ENCODE measurements at places on chromosomes 1 and 21. TPM values are rescaled to one million over a fixed set of nuclear protein-coding genes. Genes with fewer than 3 reads are reported as not detected.

Gene PLPPR4
- total RNA-seq, result 0.11 TPM

Gene TPTE
- not detected for total RNA-seq

Gene PTGS2
- 1.0 TPM for total RNA-seq

DNA sequence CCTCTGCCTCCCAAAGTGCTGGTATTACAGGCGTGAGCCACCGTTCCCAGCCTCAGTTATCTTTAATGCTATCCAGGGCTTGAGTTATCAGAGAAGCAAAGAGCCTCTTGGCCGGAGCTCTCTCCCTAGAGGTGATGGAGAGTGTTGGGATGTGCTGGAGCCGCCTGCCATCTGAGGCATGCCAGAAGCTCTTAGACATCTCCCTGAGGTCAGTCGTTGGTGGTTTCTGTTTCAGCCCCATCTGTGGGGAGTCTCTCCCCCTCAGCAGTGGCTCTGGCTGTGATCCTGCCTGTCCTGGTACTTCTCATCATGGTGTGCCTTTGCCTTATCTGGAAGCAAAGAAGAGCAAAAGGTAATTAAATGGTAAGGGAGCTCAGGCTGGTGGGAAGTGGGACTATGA lies 11.6 kb upstream of the ZNF691 start:
- no peak for DNase-seq

- no peak for DNase-seq
Observed at GRCh38 chr1:55056632-55056992, 17.3 kb downstream of the PCSK9 start.

DNA sequence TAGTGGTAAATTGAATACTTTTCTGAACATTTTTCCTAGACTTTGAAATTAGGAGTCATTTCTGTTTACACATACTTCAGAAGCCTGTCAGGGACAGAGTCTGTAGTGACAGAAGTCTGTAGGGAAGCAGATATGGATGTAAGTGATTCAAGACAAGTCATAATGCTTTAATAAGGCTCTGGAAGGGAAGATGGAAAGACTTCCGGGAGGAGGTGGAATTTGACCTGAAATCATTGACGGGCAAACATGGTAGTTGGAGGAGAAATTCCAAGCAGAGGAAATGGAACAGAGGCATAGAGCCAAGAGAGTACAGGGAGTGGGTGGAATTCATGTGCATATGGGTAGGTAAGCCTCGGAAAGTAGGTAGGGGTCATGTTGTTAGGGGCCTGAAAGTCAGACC lies 22.5 kb downstream of the CAMTA1 start:
- no peak for DNase-seq

GRCh38 chr1:41578712-41579335 lies 94.3 kb upstream of the EDN2 start:
- no peak for DNase-seq

DNA sequence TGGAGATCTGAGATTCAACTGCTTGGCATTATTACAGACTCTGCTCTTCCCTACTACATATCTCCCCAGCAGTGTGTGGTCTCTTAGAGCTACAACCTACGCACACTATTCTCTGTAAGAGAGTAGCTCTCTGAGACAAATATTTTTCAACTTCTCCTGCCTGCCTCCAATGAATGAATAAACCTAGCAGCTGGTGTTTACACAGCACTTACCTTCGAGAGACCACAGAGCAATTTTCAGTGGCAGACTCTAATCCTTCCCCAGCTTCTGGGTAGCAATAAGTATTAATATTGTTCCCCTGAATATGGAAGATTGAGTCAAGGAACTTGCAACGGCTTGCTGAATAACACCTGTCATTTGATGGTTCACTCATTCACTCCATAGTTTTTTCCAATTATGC lies 350.9 kb upstream of the SPAG17 start:
- no peak for DNase-seq

GRCh38 chr1:157968508-157968907 lies 24.9 kb upstream of the KIRREL1 start:
- no peak for DNase-seq

GRCh38 chr1:156889802-156890580 lies 3.5 kb upstream of the PEAR1 start:
- peak; percentile 87 for DNase-seq

GRCh38 chr1:52668711-52669110 lies 29.4 kb downstream of the COA7 start:
- DNase-seq, result no peak

DNA sequence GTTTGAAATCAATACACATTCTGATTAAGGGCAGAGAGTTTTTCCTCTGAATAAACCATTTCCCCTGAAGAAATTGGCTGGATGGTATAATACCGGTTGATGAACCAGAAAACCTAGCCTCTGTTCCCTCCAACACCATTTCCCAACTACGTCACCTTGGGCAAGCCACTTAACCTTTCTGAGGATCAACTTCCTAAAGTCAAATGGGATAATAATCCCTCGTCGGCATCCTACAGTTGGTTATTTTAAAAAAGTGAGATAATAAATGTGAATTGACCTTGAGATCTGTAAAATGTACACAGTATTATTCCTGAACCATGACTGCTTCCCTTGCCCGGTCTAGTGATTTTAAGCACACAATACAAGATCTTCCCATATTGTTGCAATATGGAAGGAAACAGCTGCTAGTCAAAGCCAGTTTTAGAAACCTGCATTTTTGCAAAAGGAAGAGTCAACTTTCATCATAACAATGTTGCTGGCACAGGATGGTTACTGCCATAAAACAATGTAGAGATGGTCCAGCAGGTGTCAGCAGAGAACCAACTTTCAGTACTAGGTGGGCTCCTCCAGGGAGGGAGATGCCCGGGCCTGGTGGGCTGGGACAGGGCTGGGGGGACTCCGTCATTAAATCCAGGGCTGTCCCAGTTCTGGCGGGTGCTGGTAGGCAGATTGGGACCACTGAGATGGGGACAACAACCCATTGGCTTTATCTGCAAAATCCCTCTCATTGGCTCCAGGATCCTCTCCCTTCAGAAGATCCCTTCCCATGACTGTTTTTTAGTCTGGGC lies 5.2 kb upstream of the HLX start:
- no peak for DNase-seq
